Neural crest cell (in vitro differentiated cells): ENCODE measurements at places on chromosomes 2 and 18. TPM values are rescaled to one million over a fixed set of nuclear protein-coding genes. Genes with fewer than 3 reads are reported as not detected.

Gene MTIF2
- total RNA-seq, result 30.4 and 32.9 TPM in 2 replicates

Gene GLI2
- total RNA-seq, result 48.8 and 49.1 TPM in 2 replicates

- no peaks in the 10 kb centered on the region for H3K36me3 ChIP-seq
- H3K4me1 ChIP-seq, result no peaks in the 10 kb centered on the region
- no peak overlapping the region for H3K4me3 ChIP-seq
- no peak overlapping the region for H3K27ac ChIP-seq
- no peaks in the 10 kb centered on the region for H3K27me3 ChIP-seq
- DNase-seq, result no peak
Observed at GRCh38 chr2:79757526-79757925, 244.7 kb downstream of the CTNNA2 start.

DNA sequence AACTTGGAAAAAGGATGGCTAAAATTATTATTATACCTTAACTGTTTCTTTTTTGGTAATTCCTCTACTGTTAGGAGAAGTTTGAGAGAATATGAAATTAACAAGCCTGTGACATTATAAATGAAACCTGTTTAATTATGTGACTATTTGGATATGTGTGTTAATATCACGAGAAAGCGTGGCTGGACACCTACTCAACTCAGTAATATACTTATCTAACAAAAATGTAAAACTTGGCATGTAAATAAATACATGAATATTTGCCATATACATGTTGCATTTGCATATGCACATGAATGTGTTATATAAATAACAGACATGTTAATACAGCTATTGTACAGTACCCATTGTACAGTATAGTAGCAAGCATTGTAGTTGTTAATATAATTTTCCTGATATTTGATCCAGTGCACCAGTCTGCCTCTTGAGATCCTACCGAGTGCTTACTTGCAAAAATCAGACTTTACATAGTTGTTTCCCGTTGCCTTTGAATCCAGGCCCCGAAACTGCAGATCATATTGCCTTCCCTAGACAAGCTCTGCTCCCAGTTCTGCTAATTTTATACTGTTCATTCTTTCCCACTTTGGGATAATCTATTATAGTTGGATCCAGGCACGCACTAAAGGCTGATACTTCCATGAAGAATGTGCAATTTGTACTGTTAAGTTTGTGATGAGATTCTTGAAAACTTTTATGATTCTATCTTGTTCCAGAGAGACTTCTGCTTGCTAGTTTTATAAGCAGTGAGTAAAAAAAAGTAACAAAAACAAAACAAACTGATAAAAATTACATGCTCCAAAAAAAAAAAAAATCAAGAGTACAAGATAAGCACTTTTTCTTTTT is 395.6 kb downstream of the ARHGAP15 start:
- H3K4me1 ChIP-seq, result peaks cover 30% of the 10 kb centered on the region
- H3K4me3 ChIP-seq, result no peak overlapping the region
- no peaks in the 10 kb centered on the region for H3K36me3 ChIP-seq
- H3K27me3 ChIP-seq, result no peaks in the 10 kb centered on the region
- H3K27ac ChIP-seq, result no peak overlapping the region
- DNase-seq, result no peak

- no peak overlapping the region for H3K4me3 ChIP-seq
- no peaks in the 10 kb centered on the region for H3K4me1 ChIP-seq
- peaks cover 14% of the 10 kb centered on the region for H3K36me3 ChIP-seq
- no peak overlapping the region for H3K27ac ChIP-seq
Observed at GRCh38 chr18:36752929-36753865, 75.6 kb downstream of the TPGS2 start.

- H3K4me3 ChIP-seq, result no peak overlapping the region
- no peak for DNase-seq
- peaks cover 33% of the 10 kb centered on the region for H3K4me1 ChIP-seq
- no peaks in the 10 kb centered on the region for H3K27me3 ChIP-seq
Observed at GRCh38 chr18:64747803-64748202, 598.9 kb upstream of the LINC00305 start.

DNA sequence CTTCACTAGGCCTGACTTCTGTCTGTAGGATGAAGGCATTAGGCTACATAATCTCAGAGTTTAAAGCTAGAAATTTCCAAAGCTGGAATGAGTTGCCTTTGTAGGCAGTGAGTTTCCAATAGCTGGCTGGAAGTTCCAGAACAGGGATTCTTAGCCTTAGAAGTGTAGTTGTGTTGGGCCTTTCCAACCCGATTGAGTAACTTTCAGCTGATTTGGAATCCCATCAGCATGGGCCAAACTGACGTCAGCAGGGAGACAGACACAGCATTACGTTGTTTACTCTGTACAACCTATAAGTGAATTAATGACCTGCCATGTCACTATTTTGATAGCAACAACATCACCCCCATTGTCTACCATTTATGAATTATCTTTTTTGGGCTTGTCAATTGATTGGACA is 56.9 kb downstream of the SETBP1 start:
- H3K27ac ChIP-seq, result no peak overlapping the region
- no peak for DNase-seq
- H3K4me1 ChIP-seq, result peaks cover 62% of the 10 kb centered on the region
- H3K27me3 ChIP-seq, result no peaks in the 10 kb centered on the region

DNA sequence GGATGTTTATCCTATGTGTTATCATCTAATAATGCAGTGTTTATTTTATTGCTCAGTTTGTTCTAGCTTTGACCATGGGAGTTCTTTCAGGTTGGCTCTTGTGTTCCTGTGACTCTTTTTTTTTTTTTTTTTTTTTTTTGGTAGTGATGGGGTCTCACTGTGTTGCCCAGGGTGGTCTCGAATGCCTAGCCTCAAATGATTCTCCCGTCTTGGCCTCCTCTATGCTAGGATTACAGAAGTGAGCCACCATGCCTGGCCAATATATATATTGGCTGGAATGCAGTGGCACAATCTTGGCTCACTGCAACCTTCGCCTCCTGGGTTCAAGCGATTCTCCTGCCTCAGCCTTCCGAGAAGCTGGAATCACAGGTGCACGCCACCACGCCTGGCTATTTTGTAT is 18.9 kb upstream of the NFU1 start:
- no peaks in the 10 kb centered on the region for H3K27me3 ChIP-seq
- no peaks in the 10 kb centered on the region for H3K36me3 ChIP-seq
- no peak overlapping the region for H3K4me3 ChIP-seq
- peaks cover 5% of the 10 kb centered on the region for H3K4me1 ChIP-seq
- no peak for DNase-seq

Gene NEU4
- total RNA-seq, result 0.14 and 0.25 TPM in 2 replicates

- H3K27ac ChIP-seq, result no peak overlapping the region
- no peak overlapping the region for H3K4me3 ChIP-seq
- H3K36me3 ChIP-seq, result peaks cover 2% of the 10 kb centered on the region
- DNase-seq, result no peak
Observed at GRCh38 chr2:24704692-24705091, 88.5 kb downstream of the PTRHD1 start.

Gene OBSL1
- total RNA-seq, result 122 and 123 TPM in 2 replicates

- no peak for DNase-seq
- no peaks in the 10 kb centered on the region for H3K36me3 ChIP-seq
- no peak overlapping the region for H3K4me3 ChIP-seq
- peaks cover 12% of the 10 kb centered on the region for H3K4me1 ChIP-seq
- no peaks in the 10 kb centered on the region for H3K27me3 ChIP-seq
Observed at GRCh38 chr2:202491514-202491913, 115.4 kb downstream of the BMPR2 start.

Gene GYPC
- total RNA-seq, result 84.4 and 89.4 TPM in 2 replicates
